GM04503 (cell line): ENCODE measurements at places on chromosomes 1 and 21.

DNA sequence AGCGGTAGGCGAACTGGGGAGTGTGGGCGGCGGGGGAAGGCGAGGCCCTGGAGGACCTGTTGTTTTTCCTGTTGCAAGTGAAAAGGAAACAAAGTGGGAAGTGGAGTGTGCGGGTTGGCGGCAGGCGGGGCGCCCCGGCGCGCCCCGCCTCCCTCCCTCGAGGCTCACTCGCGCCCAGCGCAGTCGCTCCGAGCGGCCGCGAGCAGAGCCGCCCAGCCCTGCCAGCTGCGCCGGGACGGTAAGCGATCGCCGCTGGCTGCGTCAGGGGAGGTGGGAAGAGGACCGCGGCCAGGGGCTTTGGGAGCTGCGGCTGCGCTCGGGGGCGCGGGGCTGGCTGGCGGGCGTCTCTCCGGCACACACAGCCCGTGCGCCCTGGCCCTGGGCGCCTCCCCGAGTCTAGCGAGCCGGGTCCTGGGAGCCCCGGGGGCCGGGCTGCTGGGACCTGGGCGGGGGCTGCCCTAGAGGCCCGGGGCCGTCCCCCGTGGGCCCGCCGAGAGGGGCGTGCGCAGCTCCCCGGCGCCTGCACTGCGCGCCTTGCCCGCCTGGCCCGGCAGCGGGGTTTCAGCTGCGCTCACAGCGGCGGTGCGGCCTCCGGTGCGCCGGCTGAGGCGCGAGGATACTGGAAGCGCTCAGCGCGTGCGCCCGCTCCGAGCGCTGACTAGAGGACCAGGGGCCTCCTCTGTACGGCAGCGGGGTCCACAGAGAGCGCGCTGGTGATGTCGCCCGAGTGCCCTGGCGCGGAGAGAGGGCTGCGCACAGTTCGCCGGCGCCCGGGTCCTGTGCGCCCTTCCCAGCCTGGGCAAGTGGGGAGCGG lies at the start of gene PIK3CD:
TSS of gene PIK3CD (plus strand) at position 167 of the 814 bp plus-strand sequence. CDS start 58,725 bp downstream, outside the sequence.
- DNase-seq, result no peak

DNA sequence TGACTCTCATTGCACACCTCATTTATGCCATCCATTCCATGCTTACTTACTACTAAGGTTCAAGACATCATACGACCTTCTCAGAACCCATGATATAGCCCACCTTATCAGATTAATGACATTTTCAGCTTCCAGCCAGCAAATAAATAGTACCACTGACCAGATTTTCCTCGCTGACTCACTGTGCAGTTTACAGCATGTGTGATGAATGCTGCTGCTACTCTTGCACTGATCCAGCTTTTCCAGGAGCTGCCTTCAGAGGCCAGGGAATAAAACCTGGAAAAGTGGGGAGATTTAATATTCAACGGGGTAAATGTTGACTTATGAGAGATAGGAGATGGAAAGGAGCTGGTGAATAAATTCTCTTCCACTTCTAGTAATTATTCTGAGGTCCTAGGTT lies 247.1 kb downstream of the COL11A1 start:
- no peak for DNase-seq

GRCh38 chr1:37486680-37487618 lies 12.6 kb downstream of the ZC3H12A start:
- no peak for DNase-seq

- no peak for DNase-seq
Observed at GRCh38 chr1:103336408-103336807, 189.1 kb upstream of the RNPC3 start.

DNA sequence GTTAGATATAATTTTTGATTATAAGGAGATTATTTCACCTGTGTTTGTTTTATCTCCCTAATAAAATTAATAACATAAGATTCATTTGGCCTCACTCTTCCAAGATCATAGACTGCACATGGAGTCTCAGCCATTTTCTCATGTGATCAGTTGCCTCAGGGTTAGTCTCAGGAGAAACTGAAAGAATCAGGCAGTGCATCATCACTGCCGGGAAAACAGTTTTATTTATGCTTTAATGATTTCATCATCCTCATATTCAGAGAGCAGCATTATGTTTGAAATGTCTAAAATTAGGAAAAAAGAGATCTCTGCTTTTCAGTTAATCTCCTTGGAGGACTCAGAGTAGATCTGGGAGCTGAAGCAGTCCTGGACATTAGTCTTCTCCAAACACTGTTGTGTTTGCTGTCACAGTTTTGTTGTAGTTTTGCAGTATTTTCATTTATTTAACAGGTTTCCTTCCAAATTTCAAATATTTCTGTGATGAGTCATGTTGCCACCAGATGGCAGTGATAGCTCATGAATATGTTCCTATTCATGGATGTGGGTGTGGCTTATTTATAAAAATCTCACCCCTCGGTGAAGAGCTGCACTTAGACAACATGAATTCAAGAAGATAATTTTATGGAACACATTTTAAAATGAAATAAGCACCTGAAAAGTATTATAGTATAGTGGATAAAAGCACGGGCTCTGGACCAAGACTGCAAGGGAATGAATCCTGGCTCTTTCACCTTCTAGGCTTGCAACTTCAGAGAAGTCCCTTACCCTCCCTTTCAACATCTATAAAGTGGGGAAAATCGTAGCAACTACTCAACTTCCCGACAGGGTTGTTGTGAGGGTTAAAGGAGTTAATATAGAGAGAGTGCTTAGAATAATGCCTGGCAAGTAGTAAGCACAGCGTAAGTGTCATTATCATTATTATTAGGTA lies 31.2 kb downstream of the CHD1L start:
- peak; percentile 55 for DNase-seq

- peak; percentile 46 for DNase-seq
Observed at GRCh38 chr21:41956926-41957729, 3.3 kb upstream of the C2CD2 start.

DNA sequence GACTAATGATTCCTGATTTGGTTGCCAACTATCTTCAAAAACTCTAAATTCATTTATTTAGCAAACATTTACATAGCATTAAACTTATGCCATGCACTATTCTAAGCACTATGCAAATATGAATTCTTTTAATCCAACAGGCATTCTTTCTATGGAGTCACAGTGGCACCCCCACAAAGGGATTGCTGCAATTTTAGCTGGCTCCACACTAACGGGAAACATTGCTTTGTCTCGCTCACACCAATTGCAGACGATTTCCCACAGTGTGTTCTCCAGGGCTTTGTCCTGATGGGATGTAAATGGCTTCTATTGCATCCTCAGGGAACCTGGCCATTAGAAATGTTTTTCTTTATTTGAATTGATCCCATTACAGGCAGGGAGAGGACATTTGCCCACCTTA lies 259.1 kb downstream of the BARHL2 start:
- DNase-seq, result no peak

- DNase-seq, result peak; percentile 60
Observed at GRCh38 chr1:46364612-46365011, 24.0 kb downstream of the NSUN4 start.
